ENCODE measurements at places on chromosomes 5 and 9.

DNA sequence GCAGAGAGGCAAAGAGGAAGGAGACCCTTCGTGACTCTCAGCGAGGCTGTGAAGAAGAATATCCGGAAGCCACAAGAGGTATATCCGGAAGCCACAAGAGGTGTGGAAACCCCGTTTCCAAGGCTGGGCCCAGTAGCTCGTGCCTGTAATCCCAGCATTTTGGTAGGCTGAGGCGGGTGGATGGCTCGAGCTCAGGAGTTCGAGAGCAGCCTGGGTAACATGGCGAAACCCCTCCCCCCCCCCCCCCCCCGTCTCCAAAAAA lies 612 bp upstream of the BBLN start:
- DNase-seq: peak; percentile 2

- DNase-seq: no peak
These were observed 58.2 kb downstream of the GADD45G start for GRCh38 chr9:89662718-89663613.

- no peak for DNase-seq
These were observed 31.1 kb downstream of the SLC35A4 start for GRCh38 chr5:140595538-140596300.

GRCh38 chr9:76213751-76214150 lies 180.5 kb downstream of the RFK start:
- no peak for DNase-seq

DNA sequence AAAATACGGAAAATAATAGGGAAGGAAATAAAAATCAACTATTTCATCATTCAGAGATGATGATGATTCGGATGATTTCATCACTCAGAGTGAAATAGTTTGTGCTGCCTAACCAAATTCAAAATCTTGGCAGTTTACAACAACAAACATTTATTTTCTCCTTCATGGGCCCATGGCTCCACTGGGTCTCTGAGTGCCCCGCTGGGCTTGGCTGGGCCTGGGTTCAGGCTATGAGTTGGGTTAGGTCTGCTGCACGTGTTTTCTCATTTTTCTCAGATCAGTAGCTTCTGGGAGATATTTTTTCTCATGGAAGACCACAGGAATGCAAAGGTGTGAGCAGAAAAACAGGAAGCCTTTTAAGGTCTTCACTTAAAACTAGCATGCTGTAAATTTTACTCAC lies 24.0 kb upstream of the F2RL1 start:
- DNase-seq: no peak

GRCh38 chr5:8894031-8894430 lies 651.8 kb downstream of the SEMA5A start:
- DNase-seq: no peak

- DNase-seq: no peak
These were observed 46.5 kb downstream of the DUSP1 start for GRCh38 chr5:172724242-172725183.

- DNase-seq: no peak
These were observed 51.6 kb upstream of the TXNDC8 start for GRCh38 chr9:110389148-110389750.

DNA sequence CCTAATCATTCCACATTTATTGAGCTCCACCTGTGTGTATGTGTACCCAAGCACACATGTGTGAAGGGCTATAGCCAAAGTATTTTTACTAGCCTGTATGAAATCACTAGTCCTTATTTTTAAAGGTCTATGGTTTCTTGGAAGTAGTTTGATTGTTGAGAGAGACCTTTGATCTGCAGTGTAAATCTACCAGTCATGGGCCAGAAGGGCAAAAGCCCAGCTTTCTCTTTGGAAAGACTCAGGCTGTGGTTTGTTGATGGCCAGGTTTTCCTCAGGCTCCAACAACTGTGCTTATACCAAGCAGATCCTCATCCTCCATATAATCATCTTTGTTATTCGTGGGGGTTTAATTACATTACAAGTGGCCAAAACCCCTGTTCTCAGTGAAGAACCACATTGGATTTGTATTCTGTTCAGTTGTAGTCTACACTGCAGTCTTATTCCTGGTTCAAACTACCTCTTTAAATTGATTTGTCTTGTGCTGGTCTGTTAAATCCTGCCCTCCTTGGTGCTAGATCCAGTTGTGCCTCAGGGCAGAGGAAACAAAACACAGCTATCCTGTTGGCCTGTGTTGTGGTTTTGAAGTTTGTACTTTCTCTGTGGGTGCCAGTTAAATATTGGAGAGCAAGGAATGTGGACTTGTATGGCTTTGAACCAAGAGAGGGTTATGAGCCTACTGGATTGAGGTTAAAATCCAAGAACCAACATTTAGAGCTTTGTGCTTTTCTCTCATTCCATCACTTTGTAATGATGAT lies 13.3 kb downstream of the CDC26 start:
- no peak for DNase-seq

- DNase-seq: no peak
These were observed 125.3 kb downstream of the TRIM32 start for GRCh38 chr9:116812231-116813030.

GRCh38 chr5:169914766-169915165 lies 65.5 kb downstream of the INSYN2B start:
- no peak for DNase-seq

DNA sequence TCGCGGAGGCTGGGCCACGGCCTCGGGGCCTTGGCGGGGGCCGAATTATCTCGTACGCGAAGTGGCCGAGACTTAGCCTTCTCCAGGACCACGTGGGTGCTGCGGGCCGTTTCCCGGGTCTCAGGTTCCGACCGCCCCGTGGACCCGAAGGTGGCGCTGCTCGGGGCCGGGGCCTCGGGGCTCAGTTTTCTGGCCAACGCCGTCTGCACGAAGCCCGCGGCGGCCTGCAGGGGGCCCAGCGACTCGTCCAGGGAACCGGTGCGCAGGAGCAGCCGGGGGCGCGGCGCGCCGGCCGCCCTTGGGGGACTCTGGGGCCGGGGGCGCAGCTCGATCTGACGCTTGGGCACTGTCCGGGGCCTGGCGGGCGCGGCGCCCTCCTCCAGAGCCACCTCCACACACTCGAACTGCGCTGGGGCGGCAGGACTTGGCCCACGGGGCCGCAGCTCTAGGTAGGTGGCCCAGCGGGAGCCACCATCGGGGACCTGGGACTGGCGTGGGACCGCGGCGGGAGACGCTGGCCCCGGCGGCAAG lies 716 bp downstream of the PROB1 start:
- no peak for DNase-seq

DNA sequence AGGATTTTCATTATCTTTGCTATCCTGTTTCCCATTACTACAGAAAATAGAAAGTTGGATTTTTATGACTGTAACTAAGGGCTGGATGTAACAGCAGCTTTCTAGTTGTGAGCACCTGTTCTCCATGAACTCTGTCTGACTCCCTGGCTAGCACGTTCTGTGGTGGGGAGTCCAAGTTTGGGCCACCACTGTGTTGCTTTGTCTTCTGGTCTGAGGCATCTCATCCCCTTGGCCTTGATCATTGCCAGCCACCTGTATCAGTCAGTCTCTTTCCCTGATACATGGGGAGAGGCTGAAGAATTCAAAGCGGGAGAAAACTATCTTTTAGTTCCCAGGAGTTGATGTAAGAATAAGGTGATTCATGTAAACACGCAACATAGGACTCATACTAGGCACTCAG lies 33.4 kb downstream of the WDR70 start:
- no peak for DNase-seq

GRCh38 chr9:132156262-132156661 lies 5.6 kb upstream of the NTNG2 start:
- no peak for DNase-seq

GRCh38 chr5:137837491-137838394 lies 29.9 kb upstream of the MYOT start:
- DNase-seq: no peak

DNA sequence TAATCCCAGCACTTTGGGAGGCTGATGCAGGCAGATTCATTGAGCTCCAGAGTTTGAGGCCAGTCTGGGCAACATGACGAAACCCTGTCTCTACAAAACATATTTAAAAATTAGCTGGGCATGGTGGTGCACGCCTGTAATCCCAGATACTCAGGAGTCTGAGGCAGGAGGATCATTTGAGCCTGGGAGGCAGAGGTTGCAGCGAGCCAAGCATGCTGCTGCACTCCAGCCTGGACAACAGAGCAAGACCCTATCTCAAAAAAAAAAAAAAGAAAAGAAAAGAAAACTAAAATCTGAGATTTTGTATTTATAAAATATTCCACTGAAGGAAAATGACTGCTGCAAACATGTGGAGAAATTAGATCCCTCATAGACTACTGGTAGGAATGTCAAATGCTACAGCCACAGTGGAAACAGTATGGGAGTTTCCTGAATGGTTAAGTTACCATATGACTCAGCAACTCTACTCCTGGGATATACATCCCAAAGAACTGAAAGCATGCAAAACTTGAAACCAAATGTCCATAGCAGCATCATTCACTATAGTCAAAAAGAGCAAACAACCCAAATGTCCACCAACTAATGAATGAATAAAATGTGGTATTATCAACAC lies 106.1 kb downstream of the UBAP2 start:
- no peak for DNase-seq

DNA sequence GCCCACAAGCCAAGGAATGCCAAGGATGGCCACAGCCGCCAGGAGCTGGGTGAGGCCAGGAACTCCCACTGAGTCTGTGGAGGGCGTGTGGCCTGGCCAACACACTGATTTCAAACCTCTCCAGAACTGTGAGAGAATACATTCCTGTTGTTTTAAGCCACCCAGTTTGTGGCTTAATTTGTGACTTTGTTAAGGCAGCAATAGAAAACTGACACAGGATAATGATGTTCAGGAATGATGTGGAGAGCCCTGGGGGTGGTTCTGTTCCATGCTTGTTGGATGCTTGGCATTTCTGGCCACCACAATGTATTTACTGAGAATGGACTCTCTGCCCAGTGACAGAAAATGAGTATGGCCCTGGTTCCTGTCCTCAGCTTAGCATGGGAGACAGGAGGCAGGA lies 82.8 kb downstream of the DAP start:
- no peak for DNase-seq

GRCh38 chr5:142314109-142314508 lies 10.7 kb downstream of the SPRY4 start:
- no peak for DNase-seq

DNA sequence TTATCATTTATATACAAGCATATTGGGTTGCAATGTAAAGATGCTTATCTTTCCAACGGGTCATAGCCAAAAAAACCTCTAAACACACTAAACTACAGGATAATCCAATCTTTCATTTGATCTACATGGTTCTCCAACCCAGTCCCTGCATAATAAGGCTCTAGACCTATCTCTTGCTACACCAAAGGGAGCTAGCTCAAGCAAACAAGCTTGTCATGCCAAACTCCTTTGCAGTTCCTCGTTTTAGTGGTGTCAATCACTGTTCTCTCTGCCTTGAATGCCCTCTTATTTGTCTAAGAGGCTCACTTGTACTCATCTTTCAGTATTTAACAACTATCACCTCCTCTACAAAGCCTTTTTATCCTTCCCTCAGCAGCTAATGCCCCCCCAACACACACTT lies 5.6 kb downstream of the HOMER1 start:
- DNase-seq: no peak

GRCh38 chr9:120735415-120736126 lies 21.3 kb upstream of the MEGF9 start:
- no peak for DNase-seq

DNA sequence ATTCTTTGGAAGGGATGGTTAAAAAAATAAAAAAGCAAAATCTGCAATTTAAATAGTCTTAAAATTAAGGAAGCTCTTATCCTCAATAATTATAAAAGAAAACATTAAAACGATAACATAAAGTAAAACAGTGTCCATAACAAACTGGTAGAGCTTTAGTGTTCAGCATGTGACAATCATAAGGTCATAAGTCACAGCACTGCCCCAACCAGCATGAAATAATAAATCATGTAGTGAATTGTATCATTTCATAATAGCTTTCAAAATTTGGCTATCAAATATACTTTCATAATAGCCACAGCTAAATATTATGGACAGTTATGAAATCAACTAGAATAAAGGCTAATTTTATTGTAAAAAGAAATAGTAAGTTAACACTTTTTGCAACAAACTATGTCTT lies 10.0 kb downstream of the NR3C1 start:
- DNase-seq: no peak

DNA sequence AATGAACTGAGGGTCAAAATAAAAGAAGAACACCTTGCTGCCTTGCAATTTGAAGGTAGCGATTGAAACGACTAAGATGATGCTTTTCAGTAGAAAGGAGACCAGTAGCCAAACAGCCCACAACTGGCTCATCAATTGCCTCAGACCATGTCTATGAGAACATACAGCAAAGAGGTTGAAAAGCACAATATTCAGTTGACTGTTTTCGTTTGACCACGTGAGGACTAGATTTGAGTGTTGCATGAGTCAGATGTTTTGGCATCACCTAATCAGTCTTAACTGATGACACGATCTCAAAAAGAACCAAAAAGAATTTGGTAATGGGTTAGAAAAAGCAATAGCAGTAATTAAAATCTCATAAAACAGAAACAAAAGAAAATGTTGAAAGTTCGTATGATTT lies 82.7 kb upstream of the IL7R start:
- no peak for DNase-seq

- DNase-seq: no peak
These were observed 9.9 kb downstream of the PHAX start for GRCh38 chr5:126610616-126611015.

DNA sequence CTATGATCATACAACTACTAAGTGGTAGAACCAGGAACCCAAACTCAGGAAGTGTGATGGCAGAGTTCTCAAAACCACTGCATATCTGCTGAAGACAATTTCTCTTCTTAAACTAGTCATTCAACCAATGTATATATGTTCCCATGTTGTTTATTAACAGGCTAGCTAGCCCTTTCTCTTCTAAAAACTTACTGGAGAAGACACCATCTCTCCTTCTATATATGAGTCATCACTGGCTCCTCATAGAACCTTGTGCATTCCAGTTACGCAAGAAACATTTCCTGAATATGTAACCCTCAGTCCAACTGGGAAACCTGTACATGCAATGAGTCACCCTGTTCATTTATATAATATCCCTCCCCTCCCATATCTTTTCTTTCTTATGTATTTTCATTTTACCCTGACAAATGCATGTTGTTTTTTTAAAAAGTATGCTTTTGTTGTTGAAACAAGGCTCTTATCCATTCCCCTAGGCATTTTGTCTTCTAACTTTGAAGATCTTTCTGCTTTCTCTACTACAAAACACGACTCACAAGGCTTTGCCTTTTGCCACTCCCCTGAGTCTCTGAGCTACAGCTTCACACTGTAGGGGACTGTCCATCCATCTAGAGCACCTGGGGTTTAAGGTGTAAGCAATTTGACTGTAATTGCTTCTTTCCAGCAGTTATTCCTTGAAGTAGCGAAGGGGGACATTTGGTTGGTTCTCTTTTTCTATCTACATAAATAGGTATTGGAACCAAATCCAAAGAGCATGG lies 119.5 kb downstream of the ANXA1 start:
- DNase-seq: no peak

DNA sequence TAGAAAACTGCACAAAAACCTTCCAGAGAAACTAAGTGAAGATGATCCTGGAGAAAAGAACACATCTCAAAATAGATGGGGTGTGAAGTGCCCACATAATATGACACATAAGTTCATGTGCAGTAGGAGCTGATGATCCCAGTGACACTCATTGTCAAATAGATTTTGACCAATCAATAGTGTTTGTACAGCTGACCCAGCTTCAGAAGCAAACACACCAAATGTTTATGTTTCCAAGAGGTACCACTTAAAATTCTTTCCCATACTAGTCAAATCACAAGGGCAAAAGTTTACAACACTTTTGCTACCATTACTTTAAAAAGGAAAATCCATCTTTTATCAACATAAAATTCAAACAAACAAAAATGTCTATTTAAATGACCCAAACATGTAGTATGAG lies 175.0 kb downstream of the MLLT3 start:
- no peak for DNase-seq

All from stimulated activated CD4-positive, alpha-beta T cell treated with anti-CD3 and anti-CD28 coated beads, Interleukin-1b, Interleukin-23, amount 100 ng/mL, for 1 hour (primary cell).